ENCODE measurements at places on chromosomes 12 and 14. TPM values are rescaled to one million over a fixed set of nuclear protein-coding genes. Genes with fewer than 3 reads are reported as not detected.

DNA sequence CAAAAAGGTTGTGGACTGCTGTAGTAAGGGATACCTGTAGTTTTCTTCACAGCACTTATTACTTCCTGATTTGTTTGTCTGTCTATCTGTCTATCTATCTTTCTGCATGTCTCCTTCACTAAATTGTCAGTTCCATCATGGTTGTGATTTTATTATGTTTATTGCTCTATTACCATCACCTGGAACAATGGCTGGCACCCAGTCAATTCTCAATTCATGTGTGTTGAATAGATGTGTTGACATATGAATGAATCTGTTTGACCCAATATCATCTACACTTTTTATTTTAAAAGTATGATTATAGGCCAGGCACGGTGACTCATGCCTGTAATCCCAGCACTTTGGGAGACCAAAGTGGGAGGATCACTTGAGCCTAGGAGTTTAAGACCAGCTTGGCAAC is 224.4 kb downstream of the NUBPL start:
- DNase-seq: no peak

DNA sequence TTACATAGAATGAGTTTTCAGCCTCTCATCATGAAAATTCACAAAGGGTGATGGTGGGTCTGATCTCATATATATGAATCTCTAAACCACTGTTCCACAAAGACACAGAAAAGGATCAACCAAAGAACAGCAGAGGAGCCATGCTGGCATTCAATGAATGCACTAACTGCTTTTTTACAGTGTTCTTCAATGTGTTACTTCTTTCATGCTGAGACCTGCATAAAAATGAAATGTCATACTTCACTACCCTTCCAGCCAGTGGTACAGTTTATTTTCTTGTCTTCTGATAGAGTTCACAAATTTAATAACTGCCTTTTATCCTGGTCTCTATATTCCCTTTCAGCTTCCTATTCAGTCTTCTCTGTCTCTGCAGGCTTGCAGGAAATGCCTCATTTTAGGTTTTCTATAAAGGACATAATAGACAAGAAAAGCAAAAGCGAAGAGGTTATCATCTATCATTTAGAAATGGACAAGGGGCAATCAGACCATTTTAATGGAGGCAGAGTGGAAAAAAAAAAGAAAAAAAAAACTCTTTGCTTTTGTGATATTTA is 836.7 kb upstream of the FOXG1 start:
- no peak for DNase-seq

- peak; percentile 65 for DNase-seq
These were observed 343.6 kb downstream of the BCL11B start for GRCh38 chr14:98928418-98928817.

- DNase-seq: no peak
These were observed 344.4 kb upstream of the ATXN7L3B start for GRCh38 chr12:74193191-74193590.

Gene CDCA3
- 0.16 TPM for total RNA-seq

Gene CACNA2D4
- 8.8 TPM for total RNA-seq

Gene SLC39A2
- total RNA-seq: not detected
